ENCODE measurements at places on chromosomes 12 and 14.
A peak's percentile ranks its signal among the peaks of the same experiment; 100 is the strongest.

DNA sequence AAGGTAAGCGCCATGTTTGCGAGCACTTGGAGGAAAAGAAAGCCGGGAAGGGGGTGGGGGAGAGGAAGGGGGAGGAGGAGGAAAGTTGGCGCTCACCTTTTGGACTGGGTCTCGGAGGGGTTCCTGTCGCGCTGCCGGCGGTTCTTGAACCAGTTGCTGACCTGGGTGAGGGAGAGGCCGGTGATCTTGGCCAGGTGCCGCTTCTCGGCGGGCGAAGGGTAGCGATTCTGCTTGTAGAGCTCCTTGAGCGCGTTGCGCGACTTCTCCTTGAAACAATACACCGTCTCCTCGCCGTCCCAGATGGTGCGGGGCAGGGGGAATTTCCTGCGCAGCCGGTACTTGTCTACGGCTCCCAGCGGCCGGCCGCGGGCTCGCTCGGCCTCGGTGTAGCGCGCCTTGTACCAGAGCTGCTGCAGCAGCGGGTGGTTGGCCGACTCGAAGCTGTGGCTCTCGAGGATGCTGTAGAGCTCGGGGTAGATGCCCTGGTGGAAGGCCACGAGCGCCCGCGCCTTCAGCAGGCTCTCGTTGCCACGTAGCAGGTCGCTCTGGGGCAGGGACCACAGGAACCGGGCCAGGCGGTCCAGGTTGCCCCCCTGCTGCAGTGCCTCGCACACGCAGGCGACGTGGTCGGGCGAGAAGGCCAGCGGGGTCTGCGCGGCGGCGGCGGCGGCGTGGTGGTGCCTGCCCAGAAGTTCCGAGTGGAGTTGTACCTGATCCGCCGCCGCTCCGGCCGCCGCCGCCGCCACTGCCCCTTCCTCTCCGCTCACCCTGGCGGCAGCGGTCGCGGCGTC lies 840 bp downstream of the SIX4 start:
- no peak for DNase-seq

DNA sequence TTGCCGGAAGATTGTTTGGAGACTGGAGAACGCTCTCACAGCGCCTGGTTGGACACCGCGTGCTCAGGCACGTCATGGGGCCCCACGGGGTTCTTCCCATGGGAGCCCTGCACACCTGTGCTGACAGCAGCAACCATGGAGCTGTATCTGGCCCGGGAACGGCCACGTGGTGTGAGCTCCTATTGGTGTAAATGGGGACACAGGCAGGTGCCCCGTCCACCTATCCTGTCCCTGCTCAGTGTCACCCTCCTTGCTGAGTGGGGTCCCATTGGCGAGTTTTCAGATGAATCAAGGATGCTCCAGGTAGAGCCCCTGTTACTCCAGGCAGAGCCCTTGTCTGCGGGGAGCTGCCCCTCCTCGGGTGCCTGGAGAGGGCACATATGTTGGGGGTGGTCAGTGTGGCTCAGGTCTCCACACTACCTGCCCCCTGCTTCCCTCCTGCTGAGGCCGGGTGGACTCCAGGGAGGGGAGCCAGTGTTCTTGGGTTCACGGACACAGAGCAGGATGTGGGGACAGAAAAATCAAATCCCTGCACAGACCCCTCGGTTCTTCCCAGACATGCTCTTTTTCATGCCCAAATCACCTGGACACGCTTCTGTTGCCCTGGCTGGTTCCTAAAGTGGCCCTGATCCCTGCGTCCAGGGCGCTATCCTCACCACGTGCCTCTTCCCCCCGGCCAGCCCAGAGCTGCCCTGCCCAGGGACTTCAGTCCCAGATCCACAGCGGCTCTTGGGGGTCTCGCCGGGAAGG lies 250.1 kb downstream of the ADGRD1 start:
- no peak for DNase-seq

DNA sequence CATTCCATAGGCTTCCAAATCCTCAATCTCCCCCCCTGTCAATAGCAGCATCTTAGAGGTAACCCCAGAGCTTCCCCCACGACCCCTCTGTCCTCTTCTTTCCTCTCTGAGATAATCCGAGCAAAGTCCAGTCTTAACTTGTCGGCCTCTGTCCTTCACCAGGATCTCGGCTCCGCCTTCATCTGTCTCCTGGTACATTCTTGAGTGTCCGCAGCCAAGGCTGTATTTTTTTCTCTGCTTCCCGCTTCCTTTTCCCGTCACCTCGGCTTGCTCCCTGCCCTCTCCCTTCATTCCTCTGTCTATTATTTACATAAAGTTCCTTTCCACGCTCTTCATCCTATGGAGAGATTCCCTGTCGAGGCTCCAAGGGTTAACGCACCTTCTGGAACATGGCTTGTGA lies 153.9 kb upstream of the GSC start:
- DNase-seq: no peak

DNA sequence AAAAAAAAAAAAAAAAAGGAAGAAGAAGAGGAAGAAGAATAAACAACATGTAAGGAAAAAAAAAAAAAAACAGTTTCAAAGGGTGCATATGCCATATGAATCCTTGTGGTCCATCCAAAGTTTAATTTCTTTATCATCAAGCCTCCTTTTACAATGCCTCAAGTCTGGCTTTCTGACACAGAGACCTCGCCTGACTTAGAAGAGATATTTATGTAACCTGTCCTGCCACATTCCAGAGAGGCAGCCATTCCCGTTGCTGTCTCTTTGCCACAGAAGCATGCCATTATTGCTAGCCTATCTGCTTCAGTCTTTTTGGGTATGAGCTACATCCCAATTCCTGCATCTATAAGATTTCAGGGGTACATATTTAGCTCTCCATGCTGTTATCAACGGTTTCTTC lies 596.7 kb upstream of the ATP2B1 start:
- DNase-seq: no peak

GRCh38 chr12:28905220-28905955 lies 243.7 kb upstream of the FAR2 start:
- DNase-seq: no peak

GRCh38 chr12:114981036-114981435 lies 297.1 kb upstream of the TBX3 start:
- DNase-seq: no peak

GRCh38 chr12:76032043-76032981 lies 736 bp upstream of the PHLDA1 start:
- peak; percentile 41 for DNase-seq

DNA sequence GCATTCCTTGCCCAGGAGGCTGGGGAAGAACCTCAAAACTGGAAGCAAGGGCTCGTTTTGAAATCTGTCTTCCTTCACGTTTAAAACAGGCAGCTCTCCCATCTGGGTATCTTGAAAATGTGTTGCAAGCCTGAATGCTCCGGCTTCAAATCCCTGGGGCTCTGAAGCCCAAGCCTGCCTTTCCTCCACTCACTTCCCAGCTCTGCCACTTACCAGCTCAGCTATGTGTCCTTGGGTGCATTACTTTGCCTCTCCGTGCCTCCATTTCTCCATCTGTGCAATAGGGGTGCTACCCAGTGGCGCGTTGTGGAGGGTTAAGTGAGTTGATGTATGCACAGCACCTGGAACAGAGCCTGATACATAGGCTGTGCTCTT lies 97.6 kb downstream of the GCH1 start:
- DNase-seq: no peak

DNA sequence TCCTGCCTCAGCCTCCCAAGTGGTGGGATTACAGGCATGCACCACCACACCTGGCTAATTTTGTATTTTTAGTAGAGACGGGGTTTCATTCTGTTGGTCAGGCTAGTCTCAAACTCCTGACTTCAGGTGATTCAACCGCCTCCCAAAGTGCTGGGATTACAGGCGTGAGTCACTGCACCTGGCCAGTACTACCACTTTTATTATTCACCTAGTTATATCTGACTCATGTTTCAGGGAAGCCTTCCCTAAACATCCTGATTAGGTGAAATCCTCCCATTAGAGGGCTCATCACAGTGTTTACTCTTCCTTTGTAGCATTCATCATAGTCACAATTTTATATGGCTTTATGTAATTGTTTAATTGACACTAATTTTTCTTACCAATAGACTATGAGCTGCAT lies 295.3 kb upstream of the SOX5 start:
- DNase-seq: no peak

- peak; percentile 84 for DNase-seq
These were observed at the start of gene LTB4R for GRCh38 chr14:24310646-24311604. Gene LTB4R, plus strand, starts transcription at chr14:24311502. Its CDS starts 4,150 bp downstream, at chr14:24315652.

DNA sequence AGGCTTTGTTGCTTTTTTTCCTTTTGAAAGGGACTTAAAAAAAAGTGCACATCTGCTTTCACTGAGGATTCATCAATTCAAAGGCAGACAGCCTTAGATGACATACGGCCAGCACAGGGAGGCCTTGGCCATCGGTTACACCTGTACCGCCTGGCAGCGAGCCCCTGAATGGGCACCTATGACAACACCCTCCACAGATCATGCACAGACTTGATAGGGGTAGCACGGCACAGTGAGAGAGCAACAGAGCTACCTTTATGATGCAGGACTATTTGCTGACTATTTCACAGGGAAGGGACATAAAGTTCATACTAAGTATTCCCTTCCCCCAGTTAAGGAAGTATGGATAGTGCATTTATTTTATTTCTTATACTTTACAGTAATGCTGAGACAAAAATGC lies 137.9 kb upstream of the ARID2 start:
- DNase-seq: no peak

DNA sequence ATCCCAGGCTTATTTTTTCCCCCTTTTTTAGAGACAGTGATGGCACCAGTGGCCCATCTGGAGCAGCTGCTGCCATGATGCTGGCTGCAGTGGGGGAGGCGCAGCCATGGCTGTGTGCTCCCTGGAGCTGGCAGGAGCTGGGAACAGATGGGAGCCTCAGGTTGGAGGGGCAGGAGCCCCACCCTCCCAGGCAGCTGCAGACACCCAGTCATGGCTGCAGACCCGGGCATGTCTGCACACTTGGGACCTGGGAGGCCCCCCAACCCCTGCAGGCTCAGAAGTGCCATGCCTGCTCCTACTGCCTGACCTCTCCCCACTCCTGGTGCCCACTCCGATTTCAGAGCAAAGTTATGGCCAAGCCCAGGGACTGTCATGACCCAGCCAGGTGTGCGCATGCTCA lies 25.1 kb downstream of the CDKL1 start:
- no peak for DNase-seq

DNA sequence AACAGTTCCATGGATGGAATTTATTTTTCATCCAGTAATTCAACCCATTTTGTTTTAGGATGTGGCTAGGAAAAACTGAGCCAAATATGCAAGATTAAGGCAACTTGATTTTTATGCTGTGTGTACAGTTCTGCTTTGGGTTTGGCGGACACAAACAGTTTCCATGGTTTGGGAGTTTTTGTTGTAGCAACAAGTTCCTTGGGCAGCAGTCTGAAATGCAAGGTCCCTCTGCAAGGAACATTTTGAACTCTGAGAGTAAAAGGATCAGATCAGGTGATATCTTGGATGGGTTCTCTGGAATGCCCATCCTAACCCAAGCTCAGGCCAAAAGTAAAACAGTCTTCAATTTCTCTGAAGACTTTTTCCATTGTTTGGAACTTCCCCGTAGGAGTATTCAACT lies 161.2 kb downstream of the TMX1 start:
- DNase-seq: no peak

GRCh38 chr12:28409892-28410291 lies 219.6 kb downstream of the CCDC91 start:
- no peak for DNase-seq

- no peak for DNase-seq
These were observed 20.7 kb downstream of the GCH1 start for GRCh38 chr14:54881761-54882401.
